ENCODE measurements at places on chromosomes 12 and 14. TPM values are rescaled to one million over a fixed set of nuclear protein-coding genes. Genes with fewer than 3 reads are reported as not detected.

DNA sequence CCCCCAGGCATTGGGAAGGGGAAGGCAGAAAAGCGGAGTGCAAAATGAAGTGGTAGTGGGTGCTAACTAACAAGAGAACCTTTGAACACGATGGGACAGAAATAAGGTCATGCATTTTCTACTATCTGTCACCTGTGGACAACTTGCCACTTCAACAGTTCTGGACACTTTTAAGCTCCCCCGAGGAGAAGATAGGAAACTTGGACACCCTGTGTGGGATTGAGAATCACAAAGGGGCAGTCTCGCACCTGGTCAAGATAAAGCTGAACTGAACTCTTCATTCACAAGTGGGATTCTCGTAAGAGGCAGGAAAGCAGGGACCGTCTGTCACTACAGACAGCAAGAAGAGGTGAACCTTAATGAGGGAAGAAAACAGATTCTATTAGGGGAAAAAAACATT, 51.6 kb downstream of the EIF2S3B start:
- no peak for DNase-seq

DNA sequence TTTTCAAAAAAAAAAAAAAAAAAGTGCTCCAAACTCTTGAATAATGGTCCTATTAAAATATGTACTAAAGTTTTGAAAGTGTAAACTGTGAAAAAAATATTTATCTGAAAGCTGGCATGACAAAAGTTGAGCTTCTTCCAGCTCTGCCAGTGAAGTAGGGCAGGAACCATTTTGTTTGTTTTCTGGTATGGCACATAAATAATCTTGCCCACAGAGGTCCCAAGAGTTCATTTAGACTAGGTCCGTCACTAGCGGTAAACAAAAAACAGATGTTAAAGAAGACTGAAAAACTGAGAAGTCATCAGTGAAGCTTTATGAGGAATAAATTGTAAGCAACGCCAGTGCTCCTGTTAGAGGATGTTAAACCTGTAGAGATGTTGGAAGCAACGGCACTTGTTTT, 7.0 kb downstream of the ERP27 start:
- no peak for DNase-seq

- no peak for DNase-seq
Measured at GRCh38 chr14:31291210-31291609, 83.6 kb upstream of the HECTD1 start.

DNA sequence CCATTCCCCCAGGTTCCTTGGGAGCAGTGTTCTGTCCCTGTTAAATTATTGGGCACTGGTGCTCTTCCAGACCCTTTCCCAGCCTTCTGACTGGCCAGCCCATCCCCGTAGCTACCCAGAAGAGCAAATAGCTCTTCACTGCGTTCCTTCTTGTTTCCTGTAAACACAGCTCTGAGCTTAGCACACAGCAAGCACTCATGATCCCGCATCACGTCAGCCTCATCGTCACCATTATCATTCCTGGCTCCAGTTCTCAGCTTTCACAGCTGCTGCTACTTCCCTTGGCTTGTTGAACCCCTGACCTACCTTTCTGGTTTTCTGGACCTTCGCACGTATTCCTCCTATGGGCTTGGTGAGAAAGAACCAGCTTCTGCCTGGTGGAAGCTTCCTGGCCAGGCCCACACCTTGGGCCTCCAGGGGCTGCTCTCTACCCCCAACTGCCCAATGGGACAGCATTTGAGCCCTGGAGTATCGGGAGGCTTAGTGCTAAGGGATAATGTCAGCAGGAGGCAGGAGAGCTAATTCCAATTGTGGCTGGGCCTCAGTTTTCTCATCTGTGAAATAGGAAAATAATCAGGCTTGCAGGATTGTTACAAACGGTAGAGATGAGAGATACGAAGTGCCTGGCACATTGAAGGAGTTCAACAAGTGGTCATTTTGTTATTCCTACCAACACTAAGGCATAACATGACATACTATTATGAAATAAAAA, 22.6 kb upstream of the PAPOLA start:
- no peak for DNase-seq

The CLEC4E gene
- total RNA-seq: 2.3 TPM

The GUCY2C gene
- total RNA-seq: not detected

The CEBPE gene
- not detected for total RNA-seq

The CARMIL3 gene
- total RNA-seq: 0.95 TPM

All from ovary (tissue), 10 donors.